ENCODE measurements at places on chromosomes 5 and 9. TPM values are rescaled to one million over a fixed set of nuclear protein-coding genes. Genes with fewer than 3 reads are reported as not detected.

- no peak for DNase-seq
Measured at GRCh38 chr9:109907810-109908458, 127.9 kb downstream of the PALM2AKAP2 start.

CNOT6 gene
- total RNA-seq: 22.6 TPM

RAD17 gene
- 17.8 TPM for total RNA-seq

GRCh38 chr5:37875051-37875787, 35.4 kb upstream of the GDNF start:
- no peak for DNase-seq

DNA sequence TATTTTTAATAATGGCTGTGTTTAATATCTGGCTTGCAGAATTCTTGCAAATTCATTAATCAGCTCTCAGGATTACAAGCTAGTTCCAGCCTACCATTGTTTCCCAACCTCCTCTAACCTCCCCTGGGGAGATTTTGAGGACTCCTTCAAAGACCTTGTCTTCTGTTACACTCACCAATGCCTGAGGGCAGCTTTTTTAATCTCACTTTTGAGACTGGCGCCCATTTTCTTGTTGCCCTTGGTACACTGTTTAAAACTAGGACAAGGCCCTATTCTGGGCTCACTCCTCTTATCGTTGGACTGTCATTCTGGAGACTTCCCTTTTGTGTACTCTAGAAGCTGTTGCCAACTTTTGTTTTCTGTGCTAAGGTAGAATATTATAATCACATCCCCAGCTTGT, 13.6 kb upstream of the EQTN start:
- DNase-seq: no peak

DNA sequence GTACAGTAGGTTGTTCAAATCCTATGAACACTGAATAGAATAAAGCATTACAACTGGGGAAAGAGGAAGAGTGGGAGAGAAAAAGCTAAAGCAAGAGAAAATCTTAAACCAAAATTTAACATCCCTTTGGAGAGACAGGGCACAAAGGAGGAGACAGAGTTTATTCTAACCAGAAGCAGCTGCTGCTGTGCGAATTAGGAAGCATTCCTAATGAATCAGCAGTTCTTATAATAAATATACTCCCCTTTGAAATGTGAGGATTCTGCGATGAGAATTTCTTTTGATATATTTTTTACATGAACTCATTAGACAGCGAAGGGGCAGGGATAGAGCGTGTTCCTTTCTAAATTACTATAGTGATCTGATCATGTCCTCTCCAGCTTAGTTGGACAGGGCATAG, 233.4 kb downstream of the DENND1A start:
- no peak for DNase-seq

GRCh38 chr5:143807401-143807800, 4.6 kb upstream of the HMHB1 start:
- no peak for DNase-seq

DNA sequence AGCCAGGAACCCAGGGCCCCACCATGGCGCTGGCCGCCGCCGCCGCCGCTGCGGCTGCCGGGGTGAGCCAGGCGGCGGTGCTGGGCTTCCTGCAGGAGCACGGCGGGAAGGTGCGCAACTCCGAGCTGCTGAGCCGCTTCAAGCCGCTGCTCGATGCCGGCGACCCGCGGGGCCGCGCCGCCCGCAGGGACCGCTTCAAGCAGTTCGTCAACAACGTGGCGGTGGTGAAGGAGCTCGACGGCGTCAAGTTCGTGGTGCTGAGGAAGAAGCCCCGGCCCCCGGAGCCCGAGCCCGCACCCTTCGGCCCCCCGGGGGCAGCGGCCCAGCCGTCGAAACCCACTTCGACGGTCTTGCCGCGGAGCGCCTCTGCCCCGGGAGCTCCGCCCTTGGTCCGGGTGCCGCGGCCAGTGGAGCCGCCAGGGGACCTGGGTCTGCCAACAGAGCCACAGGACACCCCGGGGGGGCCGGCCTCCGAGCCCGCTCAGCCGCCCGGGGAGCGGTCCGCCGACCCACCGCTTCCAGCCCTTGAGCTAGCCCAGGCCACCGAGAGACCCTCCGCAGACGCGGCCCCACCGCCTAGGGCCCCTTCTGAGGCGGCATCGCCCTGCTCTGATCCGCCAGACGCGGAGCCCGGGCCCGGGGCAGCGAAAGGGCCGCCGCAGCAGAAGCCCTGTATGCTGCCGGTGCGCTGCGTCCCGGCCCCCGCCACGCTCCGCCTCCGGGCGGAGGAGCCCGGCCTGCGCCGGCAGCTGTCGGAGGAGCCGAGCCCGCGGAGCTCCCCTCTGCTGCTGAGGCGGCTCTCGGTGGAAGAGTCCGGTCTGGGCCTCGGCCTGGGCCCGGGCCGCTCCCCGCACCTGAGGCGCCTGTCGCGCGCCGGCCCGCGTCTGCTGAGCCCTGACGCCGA, 749 bp downstream of the SOWAHA start:
- no peak for DNase-seq

- no peak for DNase-seq
Measured at GRCh38 chr5:159010661-159011442, 88.9 kb downstream of the EBF1 start.

GRCh38 chr5:78076351-78076750, 218.1 kb downstream of the AP3B1 start:
- no peak for DNase-seq

DNA sequence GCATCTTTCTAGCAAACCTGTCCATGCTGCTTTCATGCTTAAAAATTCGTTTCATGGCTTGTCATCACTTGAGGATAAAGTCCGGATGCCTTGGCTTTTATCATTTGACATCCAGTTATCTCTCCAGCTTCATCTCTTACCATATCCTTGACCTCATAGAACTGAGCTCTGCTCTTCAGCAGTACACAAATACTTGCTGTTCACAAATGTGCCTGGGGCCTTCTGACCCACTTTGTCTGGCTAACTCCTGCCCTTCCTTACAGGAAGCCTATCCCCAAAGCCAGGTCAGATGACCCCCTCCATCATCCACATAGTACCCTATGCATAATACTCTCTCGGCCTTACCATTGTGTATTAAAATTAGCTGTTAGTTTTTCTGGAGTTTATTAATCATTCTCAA, 249.1 kb downstream of the SAXO1 start:
- no peak for DNase-seq

DNA sequence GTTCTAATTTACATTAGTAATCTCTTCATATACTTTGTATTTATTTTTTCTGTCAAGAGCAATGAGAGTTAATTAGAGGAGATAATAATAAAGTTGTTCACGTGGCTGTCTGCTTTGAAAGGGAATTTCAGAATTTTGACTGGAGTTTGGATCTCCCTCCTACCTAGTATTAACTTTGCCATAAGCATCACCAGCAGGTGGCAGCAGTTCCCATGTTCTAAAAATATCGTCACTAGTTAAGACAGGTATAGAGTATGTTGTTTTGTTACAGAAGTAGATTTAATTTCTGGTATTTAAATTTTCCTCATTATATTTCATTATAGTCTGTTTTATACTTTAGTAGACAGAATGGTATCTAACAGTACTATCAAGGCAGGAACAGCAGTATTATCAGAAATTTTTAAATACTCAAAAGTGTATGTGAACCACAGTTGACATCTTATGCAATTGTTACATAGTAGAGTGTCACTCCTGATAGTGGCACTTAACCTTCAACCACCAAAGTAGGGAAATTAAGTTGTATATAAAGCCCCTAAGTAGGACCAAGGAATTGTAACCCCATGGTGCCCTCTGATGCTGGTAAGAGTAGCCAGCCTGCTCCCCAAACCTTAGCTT, 20.4 kb downstream of the GNPDA1 start:
- DNase-seq: no peak

DPYSL3 gene
- 401 TPM for total RNA-seq
